Activated T-cell treated with anti-CD3 and anti-CD28 coated beads for 48 hours (primary cell): ENCODE measurements at places on chromosomes 7 and 10.
A peak's percentile ranks its signal among the peaks of the same experiment; 100 is the strongest.

- DNase-seq, result no peak
Measured at GRCh38 chr10:6009961-6010360, 32.6 kb upstream of the IL15RA start.

- DNase-seq, result no peak
Measured at GRCh38 chr10:72344932-72345331, 9.8 kb downstream of the DNAJB12 start.

DNA sequence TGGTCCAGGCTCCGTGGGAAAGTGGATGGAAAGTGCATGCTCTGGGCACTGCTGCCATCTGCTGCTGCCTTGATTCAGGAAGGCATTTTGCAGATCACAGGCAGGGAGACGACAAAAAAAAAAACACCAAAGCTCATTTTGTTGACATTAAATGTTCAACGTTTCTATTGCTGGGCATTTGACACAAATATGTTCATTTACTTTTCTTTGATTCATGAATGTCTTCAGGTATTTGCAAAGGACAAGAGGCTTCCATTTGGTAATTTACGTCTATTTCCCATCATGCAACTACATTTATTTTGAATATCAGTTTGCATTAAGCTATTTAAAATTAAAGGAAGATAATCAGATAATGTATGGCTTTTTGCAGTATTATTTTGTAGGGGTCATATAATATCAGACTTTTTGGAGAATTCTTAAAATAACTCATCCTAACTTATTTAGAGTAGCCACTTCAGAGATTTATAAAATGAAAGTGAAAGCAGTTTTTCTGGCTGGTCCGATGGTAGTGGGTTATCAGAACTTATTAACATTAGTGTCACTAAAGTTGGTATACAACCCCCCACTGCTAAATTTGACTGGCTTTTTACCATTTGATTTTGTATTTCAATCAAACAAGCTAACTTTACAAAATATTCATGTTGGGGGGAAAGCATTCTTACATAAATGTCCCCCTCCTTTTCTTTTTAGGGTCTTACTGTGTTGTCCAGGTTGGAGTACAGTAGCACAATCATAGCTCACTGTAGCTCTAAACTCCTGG lies 65.3 kb downstream of the PDIA4 start:
- peak; percentile 48 for DNase-seq

GRCh38 chr10:77756319-77757232 lies 119.0 kb upstream of the KCNMA1 start:
- peak; percentile 1 for DNase-seq
